ENCODE measurements at places on chromosomes 7 and 10.

DNA sequence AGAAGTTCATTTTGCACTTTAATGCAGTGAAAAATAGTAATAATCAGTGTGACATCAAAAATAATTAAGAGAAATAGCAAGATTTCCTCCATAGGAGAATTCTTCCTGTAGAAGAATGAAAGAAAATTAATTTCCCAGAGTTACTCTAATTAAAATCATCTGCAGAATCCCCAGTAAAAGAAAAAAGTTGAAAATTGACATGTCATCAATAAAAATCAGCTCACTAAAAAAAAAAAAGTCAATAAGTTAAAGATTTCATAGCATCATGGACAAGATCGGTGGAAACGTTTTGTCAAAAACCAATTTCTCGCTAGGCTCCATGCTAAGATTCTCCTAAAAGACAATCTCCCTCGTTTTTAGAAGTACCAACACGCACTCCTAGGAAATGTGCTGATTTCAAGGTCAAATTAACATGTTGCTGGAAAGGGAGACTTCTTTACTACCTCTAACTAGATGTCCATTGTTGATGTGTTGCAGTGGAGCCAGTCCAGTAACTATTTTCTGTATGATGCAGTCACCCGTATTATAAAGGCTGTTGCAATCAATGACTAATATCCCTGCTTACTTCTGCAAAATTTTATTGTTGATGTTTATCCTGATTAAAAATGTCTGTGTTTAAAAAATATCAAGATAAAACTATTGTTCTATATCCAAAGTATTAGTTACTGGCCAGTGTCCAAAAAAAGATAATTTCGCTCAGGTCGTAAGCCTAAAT is 591.9 kb upstream of the MGMT start:
- no peak for DNase-seq

- no peak for DNase-seq
Observed at GRCh38 chr7:17415955-17416354, 117.5 kb downstream of the AHR start.

GRCh38 chr10:21138769-21139340 is 241.7 kb upstream of the NEBL start:
- no peak for DNase-seq

DNA sequence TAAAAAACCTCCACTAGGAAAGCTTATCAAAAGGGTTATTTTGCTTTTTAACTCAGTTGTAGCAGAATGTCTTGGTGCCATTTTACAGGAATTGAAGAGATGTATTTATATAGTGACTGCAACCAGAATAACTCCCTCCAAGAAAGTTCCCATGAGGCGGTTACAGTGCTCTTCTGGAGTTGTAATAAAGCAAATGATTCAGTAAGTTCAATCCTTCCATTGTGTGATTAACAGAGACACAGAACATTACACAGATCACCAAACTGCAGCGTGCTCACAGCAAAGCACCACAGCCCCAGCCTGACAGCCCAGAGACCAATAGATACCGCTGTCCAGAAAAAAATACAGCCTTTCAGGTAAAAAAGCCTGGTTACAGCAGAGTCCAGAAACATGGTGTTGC is 21.9 kb upstream of the CABCOCO1 start:
- DNase-seq = no peak

GRCh38 chr7:13757841-13758240 is 231.6 kb downstream of the ETV1 start:
- no peak for DNase-seq

- no peak for DNase-seq
Observed at GRCh38 chr7:102431617-102432298, 1.6 kb upstream of the ORAI2 start.

DNA sequence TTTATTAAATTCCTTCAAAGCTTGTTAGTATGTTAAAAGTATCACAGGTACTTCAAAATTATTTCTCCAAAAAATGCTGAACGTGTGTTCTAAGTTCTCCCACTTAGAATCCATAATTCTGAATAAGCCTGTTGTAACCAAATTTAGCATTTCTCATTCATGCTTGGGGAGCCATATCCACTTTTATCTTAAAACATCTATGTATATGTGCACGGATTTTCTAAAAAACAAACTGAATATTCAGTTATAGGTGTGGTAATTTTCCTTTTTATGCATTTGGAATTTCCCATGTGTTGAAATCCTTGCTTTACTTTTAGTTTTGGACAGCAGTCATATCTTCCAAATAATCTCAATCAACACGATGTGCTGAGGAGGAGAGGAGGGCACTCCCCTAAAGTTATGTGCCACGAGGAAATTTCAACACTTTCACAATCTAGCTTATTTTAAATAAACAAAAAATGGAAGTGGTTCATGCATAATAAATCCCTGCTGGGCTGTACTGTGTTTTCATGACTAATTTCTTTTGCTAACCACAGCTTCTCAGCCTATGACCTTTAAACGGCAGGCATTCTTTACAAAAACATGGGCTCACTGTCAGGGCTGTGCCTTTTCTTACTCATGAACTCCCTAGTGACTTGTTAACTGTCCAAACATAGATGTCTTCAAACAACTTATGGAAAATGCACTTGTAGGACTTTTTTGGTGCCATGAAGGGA is 380.3 kb upstream of the SEMA3C start:
- peak; percentile 86 for DNase-seq

- DNase-seq = no peak
Observed at GRCh38 chr7:155524018-155524556, 22.3 kb downstream of the CNPY1 start.

DNA sequence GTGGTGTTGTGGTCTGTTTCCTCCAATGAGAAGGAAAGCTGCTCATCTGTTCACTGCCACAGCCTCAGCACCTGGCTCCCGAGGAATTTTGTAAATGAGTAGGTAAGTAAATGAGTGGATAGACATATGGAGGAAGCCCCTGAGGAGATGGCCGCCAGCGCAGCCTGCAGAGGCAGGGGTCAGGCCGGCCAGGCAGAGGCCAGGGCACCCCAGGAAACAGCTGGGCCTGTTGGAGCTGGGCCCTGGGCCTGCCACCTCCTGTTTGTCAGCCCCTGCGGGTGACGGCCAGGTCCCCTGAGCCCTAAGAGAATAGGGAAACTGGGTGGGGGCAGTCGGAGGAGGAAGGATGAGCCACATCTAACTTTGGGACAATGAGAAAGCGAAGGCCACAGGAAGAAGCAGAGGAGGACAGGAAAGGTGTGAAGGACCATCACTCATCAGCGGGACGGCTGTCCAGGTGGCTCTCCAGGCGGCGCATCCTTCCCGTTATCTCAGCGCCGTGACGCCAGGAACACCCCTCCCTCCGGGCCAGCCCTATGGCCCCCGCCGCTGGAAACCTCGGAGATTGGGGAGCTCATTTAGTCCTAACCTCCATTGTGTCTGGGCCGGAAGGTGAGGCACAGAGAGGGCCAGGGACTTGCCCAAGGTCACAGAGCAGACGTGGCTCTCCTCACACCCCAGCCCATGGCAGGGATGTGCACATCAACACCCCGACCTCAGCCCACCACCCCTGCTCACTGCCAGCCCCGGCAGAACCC is 142.3 kb upstream of the UNC5B start:
- no peak for DNase-seq

GRCh38 chr7:856444-857095 is 19.8 kb upstream of the GET4 start:
- no peak for DNase-seq

DNA sequence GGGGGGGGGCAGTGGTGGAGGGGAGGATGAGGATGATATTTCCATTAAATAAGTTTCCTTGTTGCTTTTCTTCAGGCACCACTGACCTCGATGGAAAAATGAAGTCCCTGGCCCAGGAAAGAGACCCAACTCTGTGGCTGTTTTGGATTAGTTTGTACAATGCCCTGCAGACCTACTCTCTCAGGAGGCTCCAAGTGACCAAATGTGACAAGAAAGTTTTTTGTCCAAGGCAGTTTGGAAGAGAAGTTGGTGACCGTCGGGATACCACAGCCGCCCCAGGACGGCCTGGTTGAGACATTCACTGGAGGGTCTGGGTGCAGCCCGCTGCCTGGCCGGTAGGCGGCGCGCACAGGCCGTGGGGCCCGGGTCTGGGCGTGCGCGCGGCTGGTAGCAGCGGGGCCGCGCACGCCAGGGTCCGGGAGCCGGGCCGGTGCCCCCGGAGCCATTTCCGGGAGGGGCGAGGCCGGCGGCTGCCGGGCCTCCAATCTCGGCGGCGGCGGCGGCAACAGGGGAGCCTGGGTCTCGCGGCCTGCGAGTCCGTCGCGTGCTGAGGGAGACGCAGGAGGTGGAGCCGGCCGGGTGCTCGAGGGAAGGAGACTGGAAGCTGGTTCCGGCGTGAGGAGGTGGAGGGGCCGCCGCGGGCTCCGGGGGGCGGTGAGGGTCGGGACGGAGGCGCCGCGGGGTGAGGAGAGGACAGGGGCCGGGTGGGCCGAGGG is at the start of gene SGPL1:
Gene SGPL1, plus strand, starts transcription at position 445 of the 716 bp plus-strand sequence. CDS start 906 bp downstream, outside the sequence.
- DNase-seq = peak; percentile 99

DNA sequence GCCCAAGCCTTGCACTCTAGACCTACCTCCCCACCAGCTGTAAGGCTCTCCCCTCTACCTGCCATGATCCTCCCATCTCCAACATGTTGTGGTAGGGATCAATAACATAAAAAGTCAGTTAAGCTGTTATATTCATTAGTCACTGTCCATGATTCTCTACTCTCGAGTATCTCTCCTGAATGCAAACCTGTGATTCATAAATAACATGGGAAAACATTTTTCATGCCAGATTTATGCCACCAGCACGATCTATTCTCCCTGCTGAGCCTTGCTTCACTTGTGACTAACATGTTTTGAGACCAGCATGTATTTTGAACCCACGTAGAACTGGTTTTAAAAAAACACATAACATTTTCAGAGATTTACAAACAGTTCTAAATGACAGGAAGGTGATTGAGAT is 30.3 kb downstream of the TMEM168 start:
- DNase-seq = no peak

GRCh38 chr10:614139-614711 is 75.2 kb downstream of the DIP2C start:
- DNase-seq = no peak

DNA sequence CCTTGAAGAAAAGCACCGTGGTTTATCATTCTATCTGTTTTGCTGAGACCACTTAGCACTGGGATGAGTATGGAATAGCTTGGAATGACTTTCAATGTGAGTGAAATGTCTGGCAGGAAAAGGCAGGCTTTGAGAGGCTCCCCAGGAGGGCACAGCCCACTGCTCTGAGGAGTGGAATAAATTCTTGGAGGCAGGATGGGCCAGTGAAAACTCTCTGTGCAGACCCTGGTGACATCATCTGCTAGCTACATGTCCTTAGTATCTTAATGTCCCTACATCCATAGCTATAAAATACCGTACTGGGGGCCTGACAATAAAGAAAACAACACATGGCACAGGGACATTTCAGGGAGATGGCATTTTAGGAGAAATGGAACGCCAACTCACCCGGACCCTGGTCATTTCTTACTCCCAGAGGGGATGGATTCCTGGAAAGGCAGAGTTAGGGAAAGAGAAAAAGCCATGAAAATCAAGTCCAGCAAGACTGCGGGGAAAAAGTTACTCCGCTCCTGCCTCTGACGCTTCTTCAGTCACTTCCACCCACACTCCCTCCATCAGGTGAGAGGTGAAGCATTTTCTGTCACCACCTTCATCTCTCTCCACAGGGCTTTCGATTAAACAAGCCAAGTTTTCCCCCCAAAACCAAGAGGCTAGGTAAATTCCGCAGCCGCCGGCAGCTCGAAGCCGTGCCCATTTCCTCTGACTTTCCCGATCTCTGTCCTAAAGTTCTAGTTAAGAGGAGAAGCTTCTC is 991 bp downstream of the ZNF239 start:
- DNase-seq = no peak

DNA sequence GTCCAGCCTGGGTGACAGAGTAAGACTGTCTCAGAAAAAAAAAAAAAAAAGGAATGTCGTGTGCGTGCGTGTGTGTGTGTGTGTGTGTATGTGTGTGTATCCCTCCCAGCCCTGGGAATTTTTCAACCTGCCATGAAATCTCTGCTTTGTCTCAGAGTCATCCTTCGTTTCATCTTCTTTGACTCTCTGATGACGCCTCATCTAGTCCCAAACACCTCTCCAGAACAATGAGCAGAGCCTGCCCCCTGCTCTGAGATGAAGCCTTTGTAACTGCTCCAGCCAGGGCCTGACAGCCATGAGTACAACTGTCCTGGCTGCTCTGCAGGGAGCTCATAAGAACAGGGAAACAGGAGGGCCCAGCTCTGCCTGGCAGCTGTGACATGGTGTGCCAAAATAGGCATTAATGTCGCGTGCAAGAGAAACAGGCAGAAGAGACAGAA is 149.5 kb downstream of the FAM107B start:
- DNase-seq = peak; percentile 31

- no peak for DNase-seq
Observed at GRCh38 chr10:45375716-45376231, 1.8 kb downstream of the ALOX5 start.

- no peak for DNase-seq
Observed at GRCh38 chr10:125990974-125991373, 94.6 kb downstream of the FANK1 start.

GRCh38 chr7:30391806-30392205 is 86.8 kb downstream of the NOD1 start:
- no peak for DNase-seq

DNA sequence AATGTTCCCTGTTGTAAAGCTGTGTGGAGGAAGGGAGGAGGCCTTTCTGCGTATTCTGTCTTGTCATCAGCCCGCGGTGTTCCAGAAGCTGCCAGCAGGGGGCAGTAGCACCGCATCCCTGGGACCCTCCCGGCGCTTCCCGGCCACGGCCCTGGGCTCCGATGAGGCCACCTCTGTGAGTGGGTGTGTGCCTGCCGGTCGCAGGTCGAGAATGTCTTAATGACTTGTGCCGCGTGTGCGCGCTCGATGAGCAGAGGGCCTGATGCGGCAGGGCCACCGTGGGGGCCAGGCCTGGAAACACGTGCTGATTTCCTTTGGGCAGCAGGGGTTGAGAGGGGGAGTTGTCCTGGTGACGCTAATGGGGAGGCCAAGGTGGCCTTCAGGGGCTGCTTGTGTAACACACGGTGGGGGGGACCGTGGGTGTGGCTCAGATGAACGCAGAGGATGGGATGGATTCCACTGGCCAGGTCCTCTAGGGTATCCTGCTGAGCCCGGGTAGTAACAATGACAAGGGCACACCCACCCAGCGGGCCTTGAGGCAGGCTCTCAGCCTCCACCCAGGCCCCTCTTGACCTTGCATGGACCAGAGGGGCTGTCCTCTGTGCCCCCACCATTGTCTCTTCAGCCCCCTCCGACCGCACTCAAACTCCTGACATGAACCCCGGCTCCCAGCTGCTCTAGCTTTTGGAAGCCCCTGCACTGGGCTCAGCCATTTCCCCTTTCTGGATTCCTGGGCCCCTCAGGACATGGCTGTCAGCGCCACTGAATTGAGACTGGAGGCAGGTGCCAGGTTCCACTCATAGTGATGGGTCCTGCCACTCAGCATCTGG is 135.9 kb upstream of the PODXL start:
- peak; percentile 83 for DNase-seq

All from AG20443 (cell line).